ENCODE measurements at places on chromosomes 1 and 21.

DNA sequence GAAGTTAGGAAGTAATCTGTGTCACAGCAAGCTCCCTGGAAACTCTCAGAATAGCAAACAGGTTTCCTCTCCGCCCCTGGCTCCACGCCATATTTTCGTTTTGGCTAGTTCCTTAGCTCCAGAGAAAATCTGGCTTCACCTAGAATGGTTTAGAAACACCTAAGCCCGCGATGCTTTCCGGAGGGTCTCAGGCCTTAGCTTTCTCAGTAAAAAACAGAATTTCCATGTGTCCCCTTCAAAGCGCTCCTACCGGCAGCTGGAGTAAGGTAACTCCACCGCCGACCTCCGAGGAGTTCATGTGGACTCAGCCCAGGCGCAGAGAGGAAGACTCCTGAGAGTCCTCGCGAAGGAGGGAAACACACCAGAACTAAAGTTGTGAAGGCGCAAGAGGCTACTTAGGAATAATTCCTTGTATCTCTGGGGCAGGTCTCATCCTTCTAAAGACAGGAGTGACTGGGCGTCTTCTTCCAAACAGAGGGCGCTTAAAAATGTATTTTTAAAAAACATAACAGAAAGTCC lies 406 bp downstream of the KIAA0040 start:
- peak; percentile 83 for DNase-seq

- no peak for DNase-seq
Observed at GRCh38 chr1:156571261-156571852, 1.0 kb downstream of the IQGAP3 start.

DNA sequence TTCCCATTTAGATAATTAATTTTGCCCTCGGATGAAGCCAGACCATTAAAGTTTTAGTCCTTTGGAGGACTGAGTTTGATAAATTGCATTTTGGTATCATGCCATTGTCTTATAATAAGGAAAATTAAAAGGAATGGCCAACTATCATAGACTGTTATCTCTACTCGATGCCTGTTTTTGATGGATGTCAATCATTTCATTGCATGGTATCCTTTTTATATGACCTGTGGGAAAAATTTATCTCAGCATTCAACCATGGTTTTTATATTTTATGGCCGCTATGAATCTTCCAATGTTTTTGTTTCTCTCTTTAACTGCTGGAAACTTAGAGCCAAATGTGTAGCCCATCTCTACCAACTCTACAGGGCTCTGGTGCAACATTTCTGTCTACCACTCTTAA lies 9.9 kb upstream of the CCT8 start:
- DNase-seq: no peak

DNA sequence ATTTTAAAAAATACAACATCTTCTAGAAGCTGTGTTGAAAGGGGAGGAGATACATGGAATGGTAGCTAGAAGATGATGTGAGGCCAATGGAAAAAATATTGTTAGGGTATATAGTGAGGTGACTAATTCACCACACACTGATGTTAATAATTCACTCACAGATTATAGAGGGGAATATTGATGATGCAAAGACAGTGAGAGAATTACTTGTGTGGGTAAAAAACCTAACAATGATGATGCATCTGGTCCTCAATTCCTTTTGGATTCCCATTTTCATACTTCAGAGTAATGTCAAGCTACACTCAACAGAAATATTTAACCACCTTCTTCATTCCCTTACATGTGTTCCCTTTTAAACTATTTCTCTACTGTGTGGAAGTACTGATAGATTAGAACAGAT lies 169.5 kb upstream of the DPYD start:
- DNase-seq: no peak

- no peak for DNase-seq
Observed at GRCh38 chr1:93820554-93821422, 58.2 kb downstream of the DNTTIP2 start.

DNA sequence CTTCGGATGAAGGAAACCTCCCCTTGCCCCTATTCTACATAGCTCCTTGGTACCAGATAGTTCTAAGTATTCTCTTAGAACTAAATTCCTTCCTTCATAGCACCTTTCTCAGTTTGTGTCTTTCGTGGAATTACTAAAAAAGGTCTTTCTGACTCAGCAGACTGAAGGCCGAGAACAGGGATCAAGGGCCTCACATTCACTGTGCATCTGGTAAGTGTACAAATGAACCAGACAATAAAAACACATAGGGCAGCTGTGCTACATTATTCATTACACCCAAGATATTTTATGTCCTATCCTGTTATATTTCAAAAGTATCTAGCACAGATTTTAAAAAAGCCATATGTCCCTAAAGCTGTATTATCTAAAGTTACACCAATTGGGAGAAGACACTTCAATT lies 62.9 kb upstream of the HP1BP3 start:
- no peak for DNase-seq

GRCh38 chr1:6052543-6053205 lies 7.0 kb downstream of the KCNAB2 start:
- DNase-seq: peak; percentile 62

GRCh38 chr21:39720126-39720778 lies 24.7 kb upstream of the IGSF5 start:
- DNase-seq: no peak

- DNase-seq: no peak
Observed at GRCh38 chr1:3584915-3585314, 26.4 kb downstream of the MEGF6 start.

- peak; percentile 77 for DNase-seq
Observed at GRCh38 chr1:181083842-181084605, 4.5 kb upstream of the IER5 start.

DNA sequence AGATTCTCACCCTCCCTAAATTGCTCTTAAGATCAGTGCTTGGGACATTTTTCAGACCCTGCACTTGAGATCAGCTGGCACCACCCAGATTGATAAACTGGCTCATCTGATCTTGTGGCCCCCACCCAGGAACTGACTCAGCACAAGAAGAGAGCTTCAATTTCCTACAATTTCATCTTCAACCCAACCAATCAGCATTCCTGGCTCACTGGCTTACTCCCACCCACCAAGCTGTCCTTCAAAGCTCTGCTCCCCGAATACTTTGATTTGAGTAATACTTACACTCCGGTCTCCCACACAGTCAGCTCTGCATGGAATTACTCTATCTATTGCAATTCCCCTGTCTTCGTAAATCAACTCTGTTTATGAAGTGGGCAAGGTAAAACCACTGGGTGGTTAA lies 461.9 kb upstream of the RGS18 start:
- DNase-seq: no peak

DNA sequence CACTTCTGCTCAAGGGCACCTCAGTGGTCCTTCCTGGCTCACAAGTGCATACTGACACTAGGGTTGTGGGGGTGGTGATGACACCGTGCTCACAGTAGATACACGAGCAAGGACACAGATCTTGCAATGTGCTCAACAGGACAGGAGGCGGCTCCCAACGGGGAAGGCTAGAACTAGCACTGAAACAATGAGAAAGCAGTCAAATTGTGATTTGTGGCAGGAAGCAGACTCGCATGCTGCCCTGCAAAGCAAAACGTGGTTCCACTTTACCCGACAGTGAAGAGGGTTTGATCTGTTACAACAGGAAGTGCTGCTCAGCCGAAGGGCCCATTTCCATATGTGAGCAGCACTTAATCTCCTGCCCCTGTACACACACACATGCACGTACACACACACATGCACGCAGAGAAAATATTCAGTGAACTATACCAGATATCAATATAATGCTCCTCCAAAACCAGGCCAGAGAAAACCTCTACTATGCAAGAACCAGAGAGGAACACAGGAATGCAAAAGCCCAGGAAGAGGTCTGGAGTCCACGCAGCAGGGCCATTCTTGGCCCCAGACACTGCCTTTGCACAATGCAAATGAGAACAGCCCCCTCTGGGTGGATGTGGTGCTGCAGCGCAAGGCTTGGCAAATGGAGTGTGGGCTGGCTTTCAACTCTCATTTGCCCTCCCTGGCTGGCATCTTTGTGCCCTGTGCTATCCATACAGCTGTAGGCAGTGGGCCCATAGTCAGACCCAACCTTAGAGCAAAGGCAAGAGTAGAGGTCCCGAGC lies 47.1 kb downstream of the KANK4 start:
- DNase-seq: no peak

DNA sequence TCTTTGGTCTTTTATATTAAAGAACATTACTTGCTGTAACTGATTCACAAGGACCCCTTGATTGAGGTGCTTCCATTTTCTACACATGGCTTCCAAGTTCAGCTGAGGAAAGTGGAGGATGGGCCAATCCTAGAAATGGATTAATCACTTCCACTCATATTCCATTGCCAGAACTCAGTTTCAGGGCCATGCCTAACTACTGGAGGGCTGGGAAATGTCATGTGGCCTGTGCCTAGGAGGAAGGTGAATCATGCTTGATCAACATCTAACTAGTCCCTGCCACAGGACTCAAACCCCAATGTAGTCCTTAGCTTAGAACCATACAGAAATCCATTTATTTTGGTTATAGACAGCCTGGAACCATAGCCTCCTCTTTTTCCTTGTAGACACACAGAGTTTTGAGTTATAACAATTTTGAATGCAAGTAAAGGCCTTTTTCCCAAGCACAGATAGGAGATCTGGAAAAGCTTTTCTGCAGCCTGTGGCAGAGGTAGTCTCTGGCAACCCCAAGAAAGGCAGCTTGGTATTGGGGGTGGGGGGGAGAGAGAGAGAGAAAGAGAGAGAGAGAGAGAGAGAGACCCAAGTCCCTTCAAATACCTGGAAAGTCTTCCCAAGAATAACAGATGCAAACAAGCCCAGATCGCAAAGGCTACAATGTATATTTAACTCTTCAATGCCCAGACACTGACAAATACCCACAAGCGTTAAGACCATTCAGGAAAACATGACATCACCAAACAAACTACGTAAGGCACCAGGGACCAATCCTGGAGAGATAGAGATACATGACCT lies 12.5 kb downstream of the MAST2 start:
- no peak for DNase-seq

DNA sequence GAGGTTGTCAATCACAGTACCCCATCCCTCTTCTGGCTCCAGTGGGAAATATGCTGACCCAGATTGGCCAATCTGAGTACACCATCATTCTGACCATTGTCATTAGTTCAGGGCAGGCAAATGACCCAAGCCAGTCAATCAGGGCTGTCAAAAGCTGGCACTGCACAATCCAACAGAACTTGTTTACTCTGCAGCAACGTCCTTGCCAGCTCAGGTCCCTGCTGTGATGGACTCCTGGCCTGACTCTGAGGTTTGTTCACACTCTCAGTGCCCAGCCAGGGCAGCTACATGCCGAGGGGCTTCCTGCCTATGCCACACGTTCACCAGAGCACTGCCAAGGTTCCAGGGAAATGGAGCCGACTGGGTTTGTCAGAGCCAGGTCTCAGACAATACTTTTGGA lies 14.7 kb upstream of the OVAAL start:
- peak; percentile 30 for DNase-seq

GRCh38 chr1:12208764-12209494 lies 20.9 kb upstream of the VPS13D start:
- DNase-seq: peak; percentile 85

- DNase-seq: no peak
Observed at GRCh38 chr1:28830814-28831213, 18.8 kb downstream of the OPRD1 start.

- no peak for DNase-seq
Observed at GRCh38 chr21:41426676-41427404, 801 bp downstream of the MX1 start.

GRCh38 chr1:79235301-79236002 lies 228.9 kb upstream of the ADGRL4 start:
- no peak for DNase-seq

DNA sequence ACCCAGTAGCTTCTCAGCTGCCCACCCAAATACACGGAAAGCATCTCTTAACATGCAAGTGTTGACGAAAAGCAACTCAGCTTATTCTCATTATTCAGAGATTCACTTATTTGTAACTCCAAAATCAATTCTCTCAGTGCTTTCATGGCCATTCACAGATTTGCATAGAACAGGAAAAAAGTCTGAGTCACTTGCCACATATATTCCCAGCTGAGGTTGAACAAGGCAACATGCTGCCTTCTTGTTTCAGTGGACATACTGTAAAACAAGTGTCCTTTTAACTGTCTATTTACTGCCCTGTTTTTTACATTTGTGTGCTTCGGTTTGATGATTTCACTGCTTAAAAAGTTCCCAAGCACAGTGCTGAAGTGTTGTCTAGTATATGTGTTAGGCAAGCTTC lies 273.0 kb downstream of the LTN1 start:
- DNase-seq: no peak

GRCh38 chr1:60262701-60263100 lies 189.1 kb upstream of the C1orf87 start:
- no peak for DNase-seq

GRCh38 chr1:35449334-35450008 lies 107.7 kb downstream of the KIAA0319L start:
- no peak for DNase-seq

- no peak for DNase-seq
Observed at GRCh38 chr1:51697166-51697565, 80.3 kb downstream of the OSBPL9 start.

DNA sequence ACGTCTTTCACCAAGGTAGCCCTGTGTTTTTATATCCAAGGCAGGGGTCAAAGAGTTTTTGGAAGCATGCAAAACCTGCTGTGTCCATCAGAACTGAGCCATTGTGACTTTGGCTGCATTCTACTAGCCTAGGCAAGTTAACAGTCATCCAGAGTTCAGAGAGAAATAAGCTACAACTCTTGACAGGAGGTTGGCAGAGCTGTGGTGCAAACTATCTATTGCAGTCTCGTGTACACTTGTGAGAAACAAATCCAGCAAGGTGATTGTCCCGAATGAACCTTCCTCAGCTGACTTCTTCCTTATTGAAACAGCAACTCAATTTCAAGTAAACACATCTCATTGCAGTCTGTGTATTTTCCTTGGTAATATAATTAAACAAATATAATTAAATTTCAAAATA lies 124.5 kb downstream of the NCAM2 start:
- no peak for DNase-seq

- DNase-seq: no peak
Observed at GRCh38 chr21:27741736-27742135, 774.8 kb upstream of the ADAMTS5 start.

- peak; percentile 26 for DNase-seq
Observed at GRCh38 chr1:43933386-43934100, at the start of gene ARTN. Gene ARTN, plus strand, starts transcription at chr1:43933801. Its CDS starts 1,856 bp downstream, at chr1:43935657.

- DNase-seq: no peak
Observed at GRCh38 chr1:242788771-242789170, 264.3 kb upstream of the PLD5 start.

DNA sequence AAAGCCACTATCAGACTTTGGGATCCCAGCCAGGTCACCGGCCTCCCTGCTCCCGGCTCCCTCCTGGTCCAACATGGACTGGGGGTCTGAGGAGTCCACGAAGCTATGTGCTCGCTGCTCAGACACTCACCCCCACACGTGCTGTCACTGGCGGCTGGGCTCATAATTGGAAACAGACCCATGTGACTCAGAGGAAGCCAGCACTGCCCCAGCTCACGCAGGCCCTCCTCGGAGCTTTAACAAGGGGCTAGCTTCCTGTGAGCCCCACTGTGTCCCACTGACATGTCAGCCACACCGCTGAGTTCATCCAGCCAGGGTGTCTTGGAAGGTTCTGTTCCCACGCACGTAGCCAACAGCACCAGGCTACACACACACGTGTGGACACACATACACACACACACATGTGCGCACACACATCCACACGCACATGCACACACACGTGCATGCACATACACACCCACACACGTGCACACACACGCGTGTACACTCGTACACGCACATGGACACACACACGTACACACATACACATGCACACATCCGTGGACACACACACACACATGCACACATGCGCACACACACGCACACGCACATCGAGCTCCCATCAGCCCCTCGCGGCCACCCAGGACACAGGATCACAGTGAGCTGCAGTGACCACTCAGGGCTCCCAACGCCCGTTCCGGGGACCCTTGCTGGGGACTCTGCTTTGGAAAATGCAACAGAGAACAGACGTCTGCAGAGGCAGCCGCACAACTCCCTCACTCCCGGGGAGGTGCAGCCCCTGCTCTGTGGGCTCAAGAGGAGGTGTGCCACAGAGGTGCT lies 18.4 kb upstream of the COL6A2 start:
- no peak for DNase-seq
